ENCODE measurements at places on chromosomes 6 and 20.

GRCh38 chr6:156564807-156565149 lies 212.4 kb upstream of the ARID1B start:
- DNase-seq, result no peak

DNA sequence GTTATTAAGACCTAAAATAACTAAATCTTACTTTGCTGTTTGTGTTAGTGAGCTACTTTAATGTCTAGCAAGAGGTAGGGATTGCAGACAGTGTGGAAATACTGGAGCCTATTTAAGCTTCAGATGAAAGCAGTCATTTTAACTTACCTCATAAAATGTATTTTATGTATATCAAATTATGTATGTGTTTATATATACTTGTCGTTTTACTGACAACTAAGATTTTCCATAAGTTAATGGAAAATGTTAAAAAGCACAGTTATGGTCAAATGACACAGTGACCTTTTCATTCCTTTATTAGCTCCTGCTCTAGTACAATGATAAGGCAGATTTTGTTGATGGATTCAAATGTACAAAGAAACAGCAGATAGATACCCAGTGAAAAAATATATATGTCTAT lies 34.6 kb downstream of the QKI start:
- no peak for DNase-seq

DNA sequence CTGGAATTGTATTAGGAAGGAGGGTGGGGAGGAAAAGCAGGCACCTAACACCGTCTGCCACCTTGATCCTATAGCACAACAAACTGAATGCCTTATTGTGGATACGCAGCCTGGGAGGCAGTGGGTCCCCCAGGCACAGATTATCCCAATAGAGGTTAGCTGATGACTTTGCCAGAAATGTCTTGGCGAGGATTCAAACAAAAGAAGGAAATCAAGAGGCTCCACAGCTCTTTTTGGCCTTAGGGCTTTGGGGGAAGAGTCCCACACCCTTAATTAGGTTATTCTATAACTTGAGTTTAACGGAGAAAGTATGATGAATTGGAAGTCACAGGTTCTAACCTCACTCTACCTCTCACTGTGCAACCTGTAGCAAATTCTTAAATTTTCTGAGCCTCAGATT lies 102.0 kb downstream of the MRPL14 start:
- no peak for DNase-seq

GRCh38 chr20:2692036-2692885 lies at the start of gene EBF4:
Gene EBF4, plus strand, starts transcription at chr20:2692780. Its CDS starts 866 bp downstream, at chr20:2693646.
- no peak for DNase-seq

DNA sequence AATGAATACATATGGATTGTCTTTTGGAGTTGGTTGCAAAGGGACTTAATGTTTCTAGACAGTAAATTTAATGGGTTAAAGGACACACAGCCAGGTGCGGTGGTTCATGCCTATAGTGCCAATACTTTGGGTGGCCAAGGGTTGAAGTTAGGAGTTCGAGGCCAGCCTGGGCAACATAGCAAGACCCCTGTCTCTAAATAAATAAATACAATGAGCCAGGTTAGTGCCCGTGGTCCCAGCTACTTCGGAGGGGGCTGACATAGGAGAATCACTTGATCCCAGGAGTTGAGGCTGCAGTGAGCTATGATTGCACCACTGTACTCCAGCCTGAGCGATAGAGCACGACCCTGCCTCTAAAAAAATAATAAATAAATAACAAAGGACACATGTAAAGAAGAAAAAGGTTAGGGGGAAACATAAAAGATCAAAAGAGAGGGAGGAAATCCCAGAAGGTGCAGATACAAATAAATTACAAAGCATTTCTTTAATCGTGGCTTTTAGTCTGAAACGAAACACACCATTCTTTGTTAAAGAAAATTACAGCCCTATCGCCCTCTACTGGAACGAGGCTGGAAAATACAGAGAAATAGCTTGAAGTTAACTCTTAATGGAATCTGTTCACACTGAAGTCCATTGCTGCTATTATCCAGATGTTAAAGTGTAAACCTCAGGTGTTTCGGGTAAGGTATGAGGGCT lies 42.6 kb upstream of the SCML4 start:
- no peak for DNase-seq

GRCh38 chr6:111944541-111944940 lies 71.3 kb upstream of the FYN start:
- no peak for DNase-seq

DNA sequence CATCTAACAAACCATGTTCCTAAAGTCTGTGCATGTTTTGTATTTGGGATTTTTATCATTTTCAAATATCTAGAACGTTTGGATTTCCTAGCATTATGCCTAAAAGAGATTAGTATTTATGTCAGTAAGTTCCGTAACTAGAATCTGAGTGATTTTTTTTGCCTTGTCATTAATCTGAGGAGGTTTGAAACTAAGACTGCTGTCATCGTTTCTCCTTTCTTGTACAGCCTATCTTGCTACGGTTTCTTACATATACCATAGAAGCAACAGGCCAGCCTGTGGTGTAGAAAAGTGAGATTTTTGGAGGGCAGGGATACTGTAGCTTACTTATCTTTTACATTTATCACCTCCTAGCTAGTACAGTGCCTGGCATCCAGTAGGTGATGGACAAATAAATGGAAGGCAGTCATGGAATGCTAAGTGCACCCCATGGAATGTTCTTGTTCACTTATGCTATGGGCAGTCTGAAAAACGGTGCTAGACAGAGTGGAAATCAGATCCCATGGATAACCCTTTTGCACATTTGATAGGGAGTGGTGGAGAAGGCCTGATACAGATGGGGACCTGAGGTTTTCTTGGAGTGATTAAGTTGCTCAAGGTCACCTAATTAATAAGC lies 93.9 kb downstream of the ARID1B start:
- no peak for DNase-seq

- no peak for DNase-seq
These were observed 23.8 kb upstream of the SYNDIG1 start for GRCh38 chr20:24445510-24446170.

DNA sequence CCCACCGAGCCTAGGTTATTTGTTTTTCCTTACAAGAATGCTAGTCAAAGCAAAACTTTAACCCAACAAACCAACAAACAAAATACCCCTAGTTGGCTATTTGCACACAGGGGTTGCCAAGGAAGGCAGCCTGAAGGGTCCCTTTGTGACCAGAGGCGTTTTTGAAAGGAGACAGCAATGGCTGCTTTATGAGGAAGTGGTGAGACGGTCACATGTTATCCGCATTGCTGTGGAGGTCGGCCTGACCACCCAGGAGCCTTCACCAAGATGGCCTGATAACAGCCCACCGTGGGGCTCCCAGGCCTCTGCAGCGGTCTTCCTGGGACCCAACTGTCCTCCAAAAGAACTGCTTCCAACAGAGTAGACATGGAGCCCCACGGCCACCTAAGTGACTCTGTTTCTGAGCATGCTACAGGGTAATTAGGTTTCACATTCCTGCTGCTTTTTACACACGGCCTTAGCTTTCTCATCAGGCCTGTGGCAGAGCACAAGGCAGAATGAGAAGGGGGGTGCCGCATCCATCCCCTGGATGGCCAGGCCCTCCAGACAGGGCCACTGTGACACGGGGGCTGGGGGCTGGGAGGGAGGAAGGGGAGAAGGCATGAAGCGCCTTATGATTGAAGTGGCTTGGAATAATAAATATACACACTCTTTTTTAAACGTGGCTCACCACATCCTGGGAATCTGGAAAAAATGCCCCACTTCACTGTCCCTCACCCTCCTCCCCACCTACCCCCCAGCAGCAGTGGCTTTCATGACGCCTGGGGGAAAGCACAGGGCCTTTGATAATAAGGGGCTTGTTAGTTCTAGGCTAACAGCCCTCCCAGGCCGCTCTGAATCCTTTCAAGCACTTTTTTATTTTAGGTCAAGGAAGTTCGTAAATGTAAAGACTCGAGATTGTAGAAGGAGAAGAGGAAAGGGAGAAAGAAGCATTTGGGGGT lies 86.0 kb downstream of the CLIC5 start:
- DNase-seq, result no peak

- no peak for DNase-seq
These were observed 63.7 kb upstream of the CD2AP start for GRCh38 chr6:47413752-47414422.

DNA sequence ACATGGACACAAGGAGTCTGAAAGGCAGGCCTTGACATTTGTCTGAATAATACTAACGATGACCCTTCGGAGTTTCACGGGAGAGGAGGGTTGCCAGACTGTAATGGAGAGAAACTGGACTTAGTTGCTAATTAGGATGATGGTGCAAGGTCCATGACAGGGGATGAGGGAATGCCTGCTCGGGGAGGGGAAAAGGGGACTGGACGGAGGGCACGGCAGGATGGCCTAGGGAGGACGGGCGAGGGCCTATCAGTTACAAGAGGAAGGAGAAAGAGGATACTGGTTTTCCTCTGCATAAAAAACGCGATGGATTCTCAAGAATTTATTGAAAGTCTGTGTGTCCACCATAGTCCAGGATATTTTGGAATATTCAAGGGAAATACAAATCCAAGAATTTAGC lies 42.7 kb downstream of the IRAK1BP1 start:
- no peak for DNase-seq

GRCh38 chr6:26464416-26465131 lies 6.8 kb downstream of the BTN2A1 start:
- DNase-seq, result no peak

GRCh38 chr6:55388211-55388610 lies 60.9 kb downstream of the GFRAL start:
- no peak for DNase-seq

DNA sequence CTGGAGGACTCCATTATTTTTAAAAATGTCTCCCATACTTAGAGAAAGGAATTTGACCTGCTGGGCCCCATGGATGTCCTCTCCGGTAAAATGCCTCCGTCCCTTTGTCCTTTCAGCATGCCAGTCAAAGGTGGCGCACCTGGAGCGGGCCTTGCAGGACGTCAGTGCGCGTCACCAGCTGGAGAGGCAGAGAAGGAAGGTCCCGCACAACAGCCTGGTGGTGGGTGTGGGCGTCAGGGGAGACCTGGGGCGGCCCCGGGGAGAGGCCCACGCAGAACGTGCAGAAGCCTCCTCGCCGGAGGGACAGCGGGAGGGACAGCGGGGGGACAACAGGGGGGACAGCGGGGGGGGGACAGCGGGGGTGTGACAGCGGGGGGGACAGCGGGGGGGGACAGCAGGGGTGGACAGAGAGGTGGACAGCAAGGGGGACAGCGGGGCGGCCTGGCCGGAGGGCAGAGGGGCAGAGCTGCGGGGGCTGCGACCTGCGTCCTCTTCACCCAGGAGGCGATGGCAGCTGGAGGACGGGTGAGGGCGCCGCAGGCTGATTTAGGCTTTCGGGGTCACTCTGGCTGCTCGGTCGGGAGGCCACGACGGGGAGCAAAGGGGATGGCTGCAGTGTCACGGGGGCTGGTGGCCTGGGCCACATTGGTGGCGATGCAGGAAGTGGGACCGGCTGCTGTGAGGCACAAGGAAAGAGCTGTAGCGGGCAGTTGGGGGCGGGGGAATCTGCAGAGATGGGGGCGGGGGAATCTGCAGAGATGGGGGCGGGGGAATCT lies 859 bp upstream of the KIF25 start:
- DNase-seq, result no peak

DNA sequence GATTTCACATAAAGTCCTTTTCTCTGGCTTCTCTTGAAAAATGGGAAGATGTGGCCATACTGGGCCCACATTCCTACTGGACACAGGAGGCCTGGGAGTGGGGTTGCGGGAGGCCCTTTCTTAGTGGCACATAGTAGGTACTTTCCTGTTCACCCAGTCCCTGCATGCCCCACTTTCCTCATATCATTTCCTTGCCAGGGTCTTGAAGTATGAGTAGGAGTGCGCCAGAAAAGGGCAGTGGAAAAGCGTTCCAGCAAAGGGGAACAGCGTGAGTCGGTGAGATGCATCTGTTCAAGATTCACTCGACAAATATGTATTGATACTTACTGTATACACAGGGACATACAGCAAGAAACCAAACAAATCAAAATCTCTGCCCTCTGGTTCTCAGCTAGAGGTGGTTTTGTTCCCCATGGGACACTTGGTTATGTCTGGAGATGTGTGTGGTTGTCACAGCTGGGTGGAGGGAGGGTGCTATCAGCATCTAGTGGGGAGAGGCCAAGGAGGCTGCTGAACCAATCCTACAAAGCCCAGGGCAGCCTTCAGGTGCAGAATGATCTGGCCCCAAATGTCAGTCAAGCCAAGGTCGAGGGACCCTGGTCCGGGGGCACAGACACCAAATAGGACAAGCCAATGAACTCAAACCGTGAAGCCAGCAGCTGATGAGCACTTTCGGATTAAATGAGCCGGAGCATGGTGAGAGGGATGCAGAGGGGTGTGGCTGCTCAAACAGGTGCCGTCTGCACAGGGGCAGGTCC lies 151.4 kb downstream of the CEBPB start:
- no peak for DNase-seq

GRCh38 chr20:33013701-33014326 lies 6.3 kb downstream of the BPIFB2 start:
- DNase-seq, result no peak

GRCh38 chr20:53247468-53248103 lies 275.4 kb downstream of the TSHZ2 start:
- no peak for DNase-seq

DNA sequence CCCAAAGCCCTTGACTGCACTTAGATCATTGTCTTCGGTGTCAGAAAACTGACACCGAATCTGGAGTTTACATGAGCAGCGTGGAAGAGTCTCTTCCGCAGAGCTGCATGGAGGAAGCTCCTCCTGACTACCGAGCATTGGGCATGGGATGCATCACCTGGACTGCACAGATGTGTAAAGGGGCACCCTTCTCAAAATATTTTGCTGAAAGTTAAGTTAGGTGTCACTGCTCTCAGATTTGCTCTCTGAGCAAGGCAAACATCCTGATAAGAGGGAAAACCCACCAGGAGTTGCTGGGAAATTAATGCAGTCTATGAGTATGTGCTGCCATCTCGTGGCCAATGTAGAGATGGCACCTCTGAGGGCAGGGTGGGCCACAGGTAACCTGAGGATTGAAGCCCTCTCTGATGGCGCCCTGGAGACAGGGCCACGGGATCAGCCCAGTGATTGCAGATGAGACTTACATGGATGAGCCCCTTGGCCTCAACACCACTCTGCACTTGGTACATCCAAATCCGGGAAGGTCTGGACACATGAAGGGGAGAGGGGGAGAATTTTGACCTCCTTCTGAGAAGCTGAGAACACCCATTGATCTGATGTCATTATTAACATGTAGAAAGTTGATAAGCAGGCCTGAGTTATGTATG lies 129.9 kb downstream of the LPA start:
- DNase-seq, result peak; percentile 44

GRCh38 chr6:168367285-168367751 lies 47.7 kb upstream of the DACT2 start:
- no peak for DNase-seq

GRCh38 chr6:26330859-26331217 lies 34.2 kb upstream of the BTN3A2 start:
- DNase-seq, result no peak

GRCh38 chr6:47267301-47267700 lies 42.4 kb downstream of the TNFRSF21 start:
- no peak for DNase-seq
